ENCODE measurements at places on chromosomes 13 and 19.

DNA sequence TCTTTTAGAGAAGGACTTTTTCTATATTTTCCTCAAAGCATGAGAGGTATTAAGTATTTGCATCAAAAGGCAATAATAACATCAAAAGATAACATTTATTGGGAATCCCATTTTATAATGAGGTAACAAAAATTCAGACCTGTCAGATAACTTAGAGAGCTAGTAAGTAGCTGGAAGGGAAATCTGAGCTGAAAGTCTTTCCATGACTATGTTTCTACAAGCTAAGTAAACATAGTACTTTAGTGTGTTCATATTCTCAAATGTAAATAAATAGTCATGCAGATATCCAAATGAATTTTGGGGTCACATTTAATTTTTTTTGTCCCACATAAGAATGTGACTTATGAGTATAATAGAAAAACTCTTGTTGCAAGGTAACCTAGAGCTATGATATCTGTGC lies 87.3 kb upstream of the FBXL3 start:
- no peak for DNase-seq

DNA sequence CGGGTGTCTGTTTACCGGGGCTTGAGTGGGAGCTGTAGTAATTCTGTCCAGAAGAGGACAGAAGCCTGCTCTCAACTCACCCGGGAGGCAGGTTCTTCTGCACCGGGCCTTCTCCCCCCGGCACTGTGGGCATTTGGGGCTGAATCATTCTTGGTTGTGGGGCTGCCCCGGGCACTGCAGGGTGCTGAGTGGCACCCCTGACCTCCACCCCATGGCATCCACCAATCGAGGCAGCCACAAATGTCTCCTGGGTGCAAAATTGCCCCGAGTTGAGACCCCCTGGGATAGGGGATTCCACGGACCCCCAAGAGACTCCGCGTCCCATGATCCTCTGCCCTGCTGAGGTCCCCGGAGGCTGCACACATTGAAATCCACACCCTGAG lies 68.8 kb downstream of the GNG7 start:
- no peak for DNase-seq

- DNase-seq = no peak
These were observed 90.2 kb upstream of the RNF113B start for GRCh38 chr13:98267080-98267912.

DNA sequence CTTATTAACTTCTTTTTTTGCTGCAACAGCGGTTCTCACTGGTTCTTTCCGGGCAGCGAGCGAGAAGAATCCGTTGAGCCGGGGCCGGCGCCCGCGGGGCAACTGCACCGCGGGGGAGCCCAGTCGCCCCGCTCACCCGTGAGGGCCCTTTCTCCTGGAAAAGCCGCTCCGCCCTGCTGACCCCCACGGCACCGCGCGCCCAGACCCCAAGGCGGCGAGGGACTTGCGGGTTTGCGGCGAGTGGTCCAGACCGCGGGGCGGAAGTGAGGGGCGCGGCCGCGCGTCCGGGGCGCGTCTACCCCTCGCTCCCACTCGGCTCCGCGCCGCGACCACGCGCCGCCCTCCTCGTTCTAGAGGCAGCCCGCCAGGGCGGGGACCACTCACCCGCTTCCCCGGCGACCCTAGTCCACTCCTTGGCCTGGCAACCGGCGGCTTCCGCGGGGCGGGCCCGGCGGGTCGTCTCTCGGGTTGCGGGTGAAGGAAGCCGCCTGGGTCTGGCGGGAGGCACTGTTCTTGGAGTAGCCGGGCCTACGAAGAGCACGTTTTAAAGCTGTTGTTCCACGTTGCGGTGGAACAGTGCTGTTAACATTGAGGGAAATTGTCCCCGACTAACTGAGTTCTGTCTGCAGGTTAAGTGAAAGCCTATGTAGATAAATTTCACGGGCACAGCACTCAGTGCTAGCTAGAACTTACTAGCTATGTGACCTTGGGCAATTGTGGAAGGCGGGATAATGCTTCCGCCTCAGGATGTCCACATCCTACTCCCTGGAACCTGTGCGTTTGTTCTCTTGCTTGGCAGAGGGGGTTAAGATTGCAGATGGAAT lies at the start of gene NEK3:
NEK3 (minus strand) TSS at position 439 of the 824 bp plus-strand sequence. CDS start 3,406 bp downstream, outside the sequence.
- DNase-seq = peak; percentile 62

- no peak for DNase-seq
These were observed 64.9 kb downstream of the LRCH1 start for GRCh38 chr13:46617885-46618284.

DNA sequence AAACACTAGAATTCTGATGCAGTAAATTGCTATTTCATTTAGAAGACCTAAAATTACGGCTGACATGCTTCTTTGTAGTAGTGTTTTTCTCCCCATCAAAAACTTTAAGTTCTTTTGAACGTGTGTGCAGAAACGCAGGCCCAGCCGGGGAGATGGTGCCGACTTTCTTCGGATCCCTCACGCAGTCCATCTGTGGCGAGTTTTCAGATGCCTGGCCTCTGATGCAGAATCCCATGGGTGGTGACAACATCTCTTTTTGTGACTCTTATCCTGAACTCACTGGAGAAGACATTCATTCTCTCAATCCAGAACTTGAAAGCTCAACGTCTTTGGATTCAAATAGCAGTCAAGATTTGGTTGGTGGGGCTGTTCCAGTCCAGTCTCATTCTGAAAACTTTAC lies 98.3 kb downstream of the TNFRSF19 start:
- no peak for DNase-seq

All from activated CD4-positive, alpha-beta T cell treated with anti-CD3 and anti-CD28 coated beads, Interleukin-10, Interleukin-2, amounts not matched to agents 100 ng/mL and 50 ng/mL, durations not matched to agents 16 hours and 8 hours (primary cell).